Glomerular endothelial cell (primary cell): ENCODE measurements at places on chromosomes 2 and 18. TPM values are rescaled to one million over a fixed set of nuclear protein-coding genes. Genes with fewer than 3 reads are reported as not detected.

Gene DIS3L2
- 22.3 and 33.5 TPM in 2 replicates for total RNA-seq

Gene TXNDC2
- total RNA-seq: not detected in 2 replicates

Gene GCG
- total RNA-seq: not detected in 2 replicates

Gene DNAJC5G
- total RNA-seq: 0.47 TPM in 1 of 2 replicates, not detected in the other

GRCh38 chr2:119715409-119716283 lies 36.6 kb downstream of the TMEM177 start:
- no peak for DNase-seq

- DNase-seq: no peak
These were observed 658.7 kb downstream of the EPHA4 start for GRCh38 chr2:220913384-220913783.

DNA sequence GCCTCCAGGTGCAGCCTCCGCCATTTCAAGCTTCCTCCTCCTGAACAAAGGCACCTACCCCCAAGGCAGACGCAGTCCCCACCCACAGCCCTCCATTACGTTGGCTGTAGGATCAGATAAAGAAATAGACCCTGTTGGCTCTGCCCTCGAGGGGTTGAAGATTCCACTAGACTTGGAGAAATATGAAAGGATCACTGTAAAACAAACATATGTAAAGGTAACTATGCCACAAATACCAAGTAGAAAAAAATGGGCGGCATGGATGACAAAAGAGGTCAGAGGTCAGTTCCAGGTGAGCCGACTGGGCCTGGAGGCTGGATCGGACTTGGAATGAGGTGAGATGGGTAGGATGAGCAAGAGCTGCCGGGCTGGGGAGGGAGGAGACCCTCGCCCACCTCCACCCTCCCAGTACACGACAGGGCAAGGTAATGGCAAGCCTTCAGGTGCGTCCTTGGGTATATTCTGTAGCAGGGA lies 84.8 kb upstream of the POMC start:
- no peak for DNase-seq

DNA sequence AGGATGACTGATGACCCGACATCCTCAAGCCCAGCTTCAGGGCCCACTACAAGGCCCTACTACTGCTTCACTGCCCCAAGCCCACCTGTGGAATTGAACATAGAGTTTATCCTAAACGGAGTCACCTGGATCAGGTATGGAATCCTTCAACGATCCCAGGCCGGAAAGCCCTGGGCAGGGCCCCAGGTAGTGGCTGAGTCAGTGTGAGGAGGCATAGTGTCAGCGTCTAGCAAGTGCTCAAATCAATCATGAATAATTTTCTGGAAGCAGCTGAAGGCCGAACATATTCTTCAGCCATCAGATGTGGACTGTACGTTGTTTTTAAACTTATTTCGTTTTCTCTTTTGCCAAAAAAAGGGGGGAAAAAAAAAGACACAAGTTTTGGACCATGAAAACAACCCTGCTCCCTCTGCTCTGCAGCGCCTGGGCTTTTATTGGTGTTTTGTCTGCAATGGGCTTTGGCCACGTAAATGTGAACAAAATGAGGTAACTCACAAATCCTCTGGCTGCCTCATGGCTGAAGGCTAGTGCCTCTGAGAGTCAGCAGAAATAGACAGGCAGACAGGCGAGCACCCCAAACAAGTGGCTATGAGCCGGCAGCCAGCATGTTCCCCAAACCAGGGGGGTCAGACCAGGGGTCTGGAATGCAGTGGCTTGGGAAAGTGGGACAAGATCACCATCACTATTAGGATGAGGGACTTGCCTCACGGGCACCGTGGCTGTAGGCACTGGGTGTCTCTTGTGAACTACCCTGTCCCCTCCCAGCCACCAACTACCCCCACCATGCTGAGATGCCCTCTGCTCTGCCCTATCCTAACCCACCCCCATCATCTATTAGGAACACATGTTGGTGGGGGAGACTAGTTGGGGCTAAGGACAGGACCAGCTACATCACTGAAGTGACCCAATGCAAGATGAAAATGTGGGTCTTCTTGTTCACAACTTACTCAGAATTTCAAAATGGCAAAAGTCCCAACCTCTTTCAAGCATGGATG lies 51.4 kb downstream of the TTC32 start:
- DNase-seq: no peak

DNA sequence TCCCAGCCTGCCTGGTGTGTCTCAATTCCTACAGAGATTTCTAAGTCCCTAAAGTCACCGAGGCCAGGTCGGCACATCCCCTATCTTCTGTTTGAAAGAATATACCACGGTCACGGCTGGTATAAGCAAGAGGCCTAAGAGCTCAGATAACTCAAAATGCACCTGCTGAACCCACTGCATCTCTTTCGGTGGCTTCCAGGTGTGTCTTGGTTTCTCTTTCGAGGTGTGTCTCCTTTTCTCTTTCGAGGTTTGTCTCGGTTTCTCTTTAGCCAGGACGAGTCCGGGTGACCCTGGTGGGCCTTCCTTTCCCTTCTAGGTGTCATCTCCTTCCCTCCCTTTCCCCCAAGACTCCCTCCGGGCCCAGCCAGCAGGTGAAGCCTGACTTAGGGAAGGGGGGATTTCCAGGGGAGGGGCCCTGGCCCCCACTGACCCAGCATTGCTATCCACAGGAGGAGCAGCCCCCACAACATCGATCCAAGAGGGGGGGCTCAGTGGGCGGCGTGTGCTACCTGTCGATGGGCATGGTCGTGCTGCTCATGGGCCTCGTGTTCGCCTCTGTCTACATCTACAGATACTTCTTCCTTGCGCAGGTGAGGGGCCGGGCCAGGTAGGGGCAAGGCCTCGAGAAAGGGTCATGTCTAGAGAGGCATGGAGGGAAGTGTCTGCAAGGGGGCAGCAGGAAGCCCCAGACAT lies 8.4 kb downstream of the ITM2C start:
- DNase-seq: no peak

DNA sequence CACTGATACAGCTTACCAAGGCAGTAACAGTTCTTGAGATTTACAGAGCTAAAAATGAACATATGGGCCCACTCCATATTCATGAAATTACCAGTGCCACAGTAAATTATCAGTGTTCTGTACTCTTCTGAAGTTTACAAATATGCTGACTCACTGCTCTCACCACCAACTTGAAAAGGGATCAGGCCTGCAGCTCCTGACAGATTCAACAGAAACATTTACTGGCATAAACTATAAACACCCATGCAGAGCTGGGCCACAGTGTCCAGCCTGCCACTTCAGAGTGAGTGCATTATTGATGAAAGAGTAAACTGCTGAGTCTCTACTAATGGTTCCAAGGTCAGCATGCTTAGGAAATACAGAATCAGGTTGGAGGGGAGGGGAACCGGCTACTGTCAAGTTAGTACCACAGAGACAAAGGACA lies 83.1 kb downstream of the FARSB start:
- DNase-seq: no peak

DNA sequence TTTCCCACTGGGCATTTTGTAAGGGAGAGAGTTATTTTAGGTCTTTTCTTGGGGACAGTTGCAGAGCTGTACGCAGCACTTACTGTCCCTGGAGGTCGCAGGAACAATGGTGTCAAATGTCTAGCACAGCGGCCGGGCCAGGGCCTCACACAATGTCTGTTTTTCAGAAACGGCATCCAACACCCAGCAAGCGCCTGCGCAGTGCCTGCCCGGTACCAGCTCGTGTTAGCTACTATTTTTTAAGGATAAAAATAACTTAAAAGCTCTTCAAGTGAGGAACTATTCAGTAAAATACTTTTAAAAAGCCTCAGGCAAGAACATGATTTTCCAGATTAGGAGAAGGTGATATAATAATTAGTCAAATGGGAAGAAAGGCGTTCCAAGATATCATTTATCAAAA lies 90.0 kb downstream of the MBP start:
- DNase-seq: no peak

- DNase-seq: no peak
These were observed 221.9 kb upstream of the DLGAP1 start for GRCh38 chr18:4677006-4677405.
